AG09309 (cell line): ENCODE measurements at places on chromosomes 7 and 10.

- DNase-seq, result no peak
Observed at GRCh38 chr7:158976468-158976848, 120.1 kb downstream of the DYNC2I1 start.

DNA sequence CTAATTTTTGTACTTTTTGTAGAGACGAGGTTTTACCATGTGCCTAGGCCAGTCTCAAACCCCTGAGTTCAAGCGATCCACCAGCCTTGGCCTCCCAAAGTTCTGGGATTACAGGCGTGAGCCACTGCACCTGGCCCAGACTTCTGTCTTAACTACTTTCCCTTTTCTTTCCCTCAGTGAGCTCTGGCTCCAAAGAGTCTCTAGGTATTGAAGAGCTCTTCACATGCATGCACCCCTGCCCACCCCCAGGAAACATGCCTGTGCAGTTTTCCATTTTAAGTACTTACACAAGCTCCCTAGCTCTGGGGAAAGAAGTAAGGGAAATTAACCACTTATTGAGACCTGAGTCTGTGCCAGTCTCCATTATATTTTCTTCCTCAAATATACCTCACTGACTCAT lies 2.0 kb downstream of the MYOZ1 start:
- no peak for DNase-seq

- DNase-seq, result no peak
Observed at GRCh38 chr7:47349401-47349800, 232.5 kb downstream of the TNS3 start.

DNA sequence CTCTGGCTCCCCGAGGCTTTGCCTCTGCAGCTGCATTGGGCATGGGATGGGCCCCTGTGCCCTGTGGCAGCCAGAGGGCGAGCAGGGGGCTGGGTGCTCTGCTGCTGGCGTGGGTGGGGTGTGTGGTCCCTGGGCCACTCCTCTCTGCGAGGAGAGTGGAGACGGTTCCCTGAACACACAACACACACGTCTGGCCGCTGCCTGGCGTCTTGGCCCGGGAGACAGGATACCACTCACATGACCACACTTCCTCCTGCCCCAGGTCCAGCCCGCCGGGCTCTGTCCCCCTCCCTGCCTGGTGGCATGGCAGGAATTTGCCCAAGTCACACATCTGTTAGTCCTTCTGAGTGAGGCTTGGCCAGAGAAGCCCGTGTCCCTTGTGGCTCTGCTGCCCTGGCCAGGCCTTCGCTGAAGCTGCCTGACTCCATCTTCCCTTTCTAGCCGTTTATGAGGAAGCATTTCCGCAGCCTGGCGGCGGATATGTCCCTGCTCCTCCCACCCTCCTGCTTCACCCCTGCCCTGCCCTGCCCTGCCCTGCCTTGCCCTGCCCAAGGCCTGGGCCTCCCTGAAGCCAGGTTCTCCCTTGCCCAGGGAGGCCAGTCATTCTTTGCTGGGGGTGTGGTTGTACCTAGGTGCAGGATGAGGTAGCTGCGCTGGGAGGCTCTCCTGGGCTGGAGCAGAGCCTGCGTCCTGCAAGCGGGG lies 3.0 kb downstream of the BRI3 start:
- peak; percentile 50 for DNase-seq

DNA sequence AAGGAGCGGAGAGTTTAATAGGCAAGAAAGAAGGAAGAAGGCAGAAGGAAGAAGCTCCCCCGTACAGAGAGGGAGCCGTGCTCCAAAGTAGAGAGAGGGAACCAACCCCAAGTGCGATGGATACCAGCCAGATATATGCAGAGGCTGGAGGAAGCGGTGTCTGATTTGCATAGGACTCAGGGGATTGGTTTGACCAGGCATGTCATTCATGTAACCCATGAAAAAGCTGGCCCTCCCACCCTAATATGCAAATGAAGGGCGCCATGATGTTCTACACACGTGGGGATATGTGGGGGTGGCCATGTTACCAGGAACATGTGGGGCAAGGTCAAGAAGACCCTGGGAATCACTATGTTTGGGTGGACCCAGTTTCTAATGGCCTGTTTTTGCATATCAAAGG lies 40.6 kb upstream of the FAM3C start:
- no peak for DNase-seq

DNA sequence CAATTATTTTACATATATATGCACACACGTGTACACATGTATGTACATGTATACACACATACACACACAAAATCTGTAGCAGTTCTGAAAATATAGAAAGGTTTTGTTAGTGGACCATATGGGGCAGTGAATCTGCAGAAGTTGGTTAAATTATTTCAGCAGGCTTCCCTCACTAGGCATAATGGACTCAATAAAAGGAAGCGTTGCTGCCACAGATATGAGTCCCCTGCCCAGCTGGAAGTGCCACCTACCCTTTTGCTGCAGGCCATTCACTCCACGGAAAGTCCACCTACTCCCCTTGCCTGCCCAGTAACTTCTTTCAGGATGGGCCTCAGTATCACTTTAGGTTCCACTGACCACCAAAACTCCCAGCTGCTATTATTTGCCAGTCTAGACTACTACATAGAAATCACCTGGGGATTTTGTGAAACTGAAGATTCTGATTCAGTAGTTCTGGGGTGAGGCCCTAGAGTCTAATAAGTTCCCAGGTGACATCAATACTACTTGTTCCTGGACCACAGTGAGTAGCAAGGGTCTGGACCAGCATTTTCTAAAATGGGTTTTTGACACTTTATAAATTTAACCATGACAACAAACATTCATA lies 29.3 kb upstream of the CROT start:
- DNase-seq, result no peak

DNA sequence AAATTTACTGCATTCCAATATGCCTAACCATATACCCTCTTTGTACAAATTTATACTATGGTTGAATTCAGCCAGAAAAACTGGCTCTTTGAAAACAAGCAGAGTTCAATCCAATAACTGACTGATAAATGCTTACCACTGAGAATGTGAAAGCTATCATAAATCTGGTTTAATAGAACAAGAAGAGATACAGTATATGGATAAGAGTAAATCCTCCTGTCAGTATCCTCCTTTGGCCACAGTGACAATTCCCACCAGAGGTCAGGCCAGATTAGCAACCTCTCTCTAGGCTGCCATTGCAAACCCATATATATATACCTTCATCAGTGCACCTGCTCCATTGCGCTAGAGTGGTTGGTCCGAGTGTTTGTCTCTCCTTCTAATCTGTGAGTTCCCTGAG lies 647.2 kb downstream of the GRM8 start:
- no peak for DNase-seq

- DNase-seq, result no peak
Observed at GRCh38 chr7:157977306-157977705, 610.3 kb downstream of the PTPRN2 start.

GRCh38 chr7:132757783-132758182 lies 181.5 kb upstream of the PLXNA4 start:
- DNase-seq, result no peak

- DNase-seq, result no peak
Observed at GRCh38 chr10:44995914-44996669, 4.6 kb upstream of the ZNF22 start.

- DNase-seq, result no peak
Observed at GRCh38 chr10:125159932-125160855, at the start of gene CTBP2. Gene CTBP2, minus strand, starts transcription at chr10:125160563.

GRCh38 chr7:132437730-132438129 lies 138.5 kb downstream of the PLXNA4 start:
- no peak for DNase-seq

- no peak for DNase-seq
Observed at GRCh38 chr7:36736090-36736898, 12.0 kb upstream of the AOAH start.

GRCh38 chr7:46707973-46708372 lies 786.9 kb upstream of the IGFBP3 start:
- no peak for DNase-seq

- no peak for DNase-seq
Observed at GRCh38 chr7:27242555-27243339, at the start of gene EVX1. Gene EVX1, plus strand, starts transcription at chr7:27242802. Its CDS starts 229 bp downstream, at chr7:27243031.

- no peak for DNase-seq
Observed at GRCh38 chr10:77873536-77874380, 52.8 kb downstream of the DLG5 start.

- no peak for DNase-seq
Observed at GRCh38 chr10:128863411-128863810, 603.6 kb upstream of the MGMT start.
